ENCODE measurements at places on chromosomes 1 and 21.
A peak's percentile ranks its signal among the peaks of the same experiment; 100 is the strongest.

DNA sequence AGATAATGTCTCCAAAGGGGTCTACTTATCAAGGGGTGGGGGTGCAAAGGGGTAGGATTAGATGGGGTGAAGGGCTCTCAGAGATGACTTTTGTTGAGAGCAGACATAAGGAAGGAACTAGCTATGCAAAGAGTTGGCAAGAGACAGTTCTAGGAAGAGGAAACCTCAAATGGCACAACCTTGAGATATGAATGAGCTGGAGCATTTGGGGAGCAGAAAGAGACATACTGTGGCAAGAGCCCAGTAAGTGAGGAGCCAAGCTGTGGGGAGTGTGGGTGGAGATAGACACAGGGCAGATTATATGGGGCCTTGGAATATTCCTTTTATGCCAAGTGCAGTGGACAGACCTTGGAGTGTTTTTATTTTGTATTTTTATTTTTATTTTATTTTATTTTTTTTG is 84.8 kb upstream of the BTG3 start:
- H3K36me3 ChIP-seq, result no peaks in the 10 kb centered on the region
- no peak overlapping the region for H3K4me3 ChIP-seq
- no peaks in the 10 kb centered on the region for H3K4me1 ChIP-seq
- no peaks in the 10 kb centered on the region for H3K27me3 ChIP-seq

DNA sequence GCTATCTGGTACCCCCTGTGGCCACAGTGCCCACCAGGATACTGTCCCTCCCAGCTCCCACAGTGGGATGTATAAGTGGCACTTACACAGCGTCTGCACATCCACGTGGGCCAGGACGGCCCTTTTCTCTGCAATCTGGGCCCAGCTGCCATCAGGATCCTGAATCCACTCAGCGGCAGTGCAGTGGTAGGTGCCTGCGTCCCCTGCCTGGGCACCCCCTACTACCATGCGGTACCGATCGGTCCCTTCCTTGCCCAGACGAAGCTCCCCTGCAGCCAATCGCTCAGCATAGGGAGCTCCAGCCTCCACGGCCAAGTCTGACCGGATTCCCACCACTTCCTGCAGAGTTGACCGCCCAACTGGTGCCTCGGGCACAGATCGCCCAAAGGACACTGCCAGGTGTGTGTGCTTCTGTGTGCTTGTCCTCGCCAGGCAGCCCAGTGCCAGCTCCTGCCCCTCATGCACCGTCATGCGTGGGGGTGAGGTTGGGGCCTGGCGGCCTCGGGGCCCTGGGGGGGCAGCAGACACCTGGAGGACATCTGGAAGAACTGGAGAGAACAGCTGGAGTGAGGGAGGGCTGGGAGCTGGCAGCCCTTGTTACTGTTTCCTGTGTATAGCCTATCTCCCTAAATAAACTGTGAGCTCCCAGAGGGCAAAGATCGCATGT is 4.7 kb downstream of the IGSF8 start:
- no peak overlapping the region for H3K4me3 ChIP-seq
- H3K4me1 ChIP-seq, result peaks cover 24% of the 10 kb centered on the region
- no peaks in the 10 kb centered on the region for H3K27me3 ChIP-seq

DNA sequence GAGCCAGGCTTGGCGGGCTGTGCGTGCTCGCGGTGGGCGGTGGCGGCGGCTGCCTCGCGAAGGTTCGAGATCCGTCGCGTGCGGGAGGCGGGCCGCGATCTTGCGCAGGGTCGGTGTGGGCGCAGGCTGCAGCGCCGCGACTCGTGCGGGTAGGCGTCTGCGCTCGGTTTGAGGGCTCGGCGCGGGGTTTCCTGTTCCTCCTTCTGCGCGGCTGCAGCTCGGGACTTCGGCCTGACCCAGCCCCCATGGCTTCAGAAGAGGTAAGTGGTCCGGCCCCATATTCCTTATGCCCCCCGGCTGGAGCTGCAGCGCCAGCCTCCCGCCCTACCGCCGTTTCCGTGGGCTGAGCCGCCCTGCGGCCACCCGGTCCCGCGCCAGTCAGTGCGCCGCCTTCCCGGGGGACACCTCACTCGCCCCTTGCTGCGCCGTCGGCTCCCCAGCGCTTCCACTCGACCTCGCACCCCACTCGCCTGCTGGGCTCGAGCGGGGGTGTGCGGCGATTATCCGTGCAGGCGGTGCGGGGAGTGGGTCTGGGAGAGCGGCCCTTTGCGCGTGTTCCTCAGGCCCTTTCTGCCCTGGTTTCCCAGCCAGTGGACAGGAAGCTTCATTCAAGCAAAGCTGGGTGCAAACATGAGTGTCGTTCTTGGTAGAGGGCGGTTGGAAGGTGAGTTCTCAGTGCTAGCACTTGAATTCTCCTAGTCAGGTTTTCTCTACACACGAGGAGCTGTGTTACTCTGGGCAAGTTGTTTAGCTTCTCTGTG is at the start of gene CACYBP:
CACYBP (plus strand) TSS at position 12 of the 761 bp plus-strand sequence; CDS start at position 246, 234 bp downstream.
- no peaks in the 10 kb centered on the region for H3K27me3 ChIP-seq
- DNase-seq, result peak; percentile 93

DNA sequence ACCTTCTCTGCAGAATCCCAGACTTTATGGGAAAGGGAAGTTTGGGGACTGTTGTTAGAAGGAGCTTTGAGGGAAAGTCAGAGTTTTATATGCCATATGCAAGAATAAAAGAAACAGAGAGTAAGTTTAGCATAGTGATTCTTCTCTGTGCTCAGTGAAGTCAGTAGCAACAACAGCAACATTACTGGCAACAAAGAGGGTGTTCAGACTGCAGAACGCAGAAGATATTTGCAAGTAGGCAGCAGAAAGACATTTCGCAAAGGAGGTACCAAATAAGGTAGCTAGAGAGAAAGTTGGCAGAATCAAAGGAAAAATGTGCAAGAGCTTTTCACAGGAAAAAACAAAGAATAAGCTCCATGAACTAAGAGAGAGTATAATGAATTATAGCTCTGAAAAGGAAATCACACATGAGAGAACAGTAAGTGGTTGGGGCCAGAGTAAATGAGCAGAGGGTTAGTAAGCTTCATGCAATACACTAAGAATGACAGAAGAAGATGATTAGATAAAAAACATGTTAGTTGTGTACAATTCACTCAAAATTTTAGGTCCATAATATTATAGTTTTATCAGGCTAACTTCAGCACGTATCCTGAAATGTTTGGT is 98.1 kb downstream of the NEGR1 start:
- H3K4me1 ChIP-seq, result no peaks in the 10 kb centered on the region
- no peaks in the 10 kb centered on the region for H3K27me3 ChIP-seq

DNA sequence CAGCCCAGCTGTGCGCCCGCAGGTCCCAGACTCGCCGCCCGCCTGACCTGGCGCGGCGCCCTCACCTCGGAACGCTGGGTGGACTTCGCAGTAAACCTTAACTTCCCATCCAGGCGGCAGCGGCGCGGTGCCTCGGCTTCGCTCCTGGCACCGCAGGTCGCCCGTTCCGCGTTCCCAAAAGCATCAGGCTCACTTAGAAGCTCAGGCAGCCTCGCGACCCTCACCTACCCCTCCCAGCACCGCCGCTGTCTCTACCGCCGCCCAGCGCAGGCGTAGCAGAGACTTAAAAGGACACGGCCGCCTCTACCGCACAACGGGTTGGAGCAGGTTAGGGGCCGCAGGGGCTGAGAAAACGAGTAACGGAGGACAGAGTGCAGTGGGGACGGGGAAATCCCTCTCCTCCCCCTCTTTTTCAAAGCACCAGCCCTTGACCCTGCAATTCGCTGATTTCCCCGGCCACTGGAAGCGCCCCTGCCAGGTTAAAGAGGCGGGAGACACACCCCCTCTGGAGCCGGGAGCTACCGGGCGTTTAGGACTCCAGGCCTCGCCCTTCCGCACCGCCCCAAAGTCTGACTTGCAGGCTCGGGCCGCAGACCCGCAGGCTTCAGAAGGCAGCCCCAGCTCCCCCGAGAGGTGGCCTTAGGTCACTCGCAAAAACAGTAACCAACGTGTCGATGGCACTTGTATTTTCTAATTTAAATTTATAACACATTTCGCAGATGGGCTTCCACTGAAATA is 328.5 kb downstream of the FAM72C start:
- H3K4me1 ChIP-seq, result no peaks in the 10 kb centered on the region
- no peak for DNase-seq
- no peaks in the 10 kb centered on the region for H3K27me3 ChIP-seq
- no peak overlapping the region for H3K4me3 ChIP-seq

- peaks cover 35% of the 10 kb centered on the region for H3K36me3 ChIP-seq
- no peaks in the 10 kb centered on the region for H3K27me3 ChIP-seq
- no peak overlapping the region for H3K27ac ChIP-seq
- H3K4me1 ChIP-seq, result no peaks in the 10 kb centered on the region
- DNase-seq, result no peak
Observed at GRCh38 chr1:186404454-186405051, 28.9 kb downstream of the ODR4 start.

DNA sequence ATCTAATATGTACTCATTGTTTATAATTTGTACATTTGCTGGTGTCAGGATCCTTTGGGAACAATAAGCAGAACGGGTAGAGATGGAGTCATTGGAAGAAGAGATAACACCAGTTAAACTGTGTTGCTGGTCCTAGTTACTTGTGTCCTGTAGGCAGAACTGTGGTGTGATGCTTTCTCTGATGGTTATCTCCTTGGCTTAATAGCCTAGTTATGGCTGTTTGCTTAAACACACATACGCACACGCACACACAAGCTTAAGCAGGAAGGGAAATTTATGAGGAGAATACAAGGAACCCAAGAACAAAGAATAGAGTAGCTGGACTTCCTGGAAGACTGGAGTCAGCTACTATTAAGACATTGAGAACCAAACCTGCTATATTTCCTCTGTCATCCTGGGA is 5.7 kb upstream of the PKN2 start:
- peaks cover 10% of the 10 kb centered on the region for H3K4me1 ChIP-seq
- H3K4me3 ChIP-seq, result no peak overlapping the region
- no peak for DNase-seq
- no peaks in the 10 kb centered on the region for H3K36me3 ChIP-seq
- no peak overlapping the region for H3K27ac ChIP-seq

GRCh38 chr1:114524944-114525343 is 13.9 kb upstream of the TRIM33 start:
- H3K27me3 ChIP-seq, result no peaks in the 10 kb centered on the region
- H3K4me3 ChIP-seq, result no peak overlapping the region
- no peak overlapping the region for H3K27ac ChIP-seq
- no peaks in the 10 kb centered on the region for H3K36me3 ChIP-seq
- DNase-seq, result no peak
- H3K4me1 ChIP-seq, result no peaks in the 10 kb centered on the region

- H3K27ac ChIP-seq, result no peak overlapping the region
- no peak for DNase-seq
- H3K36me3 ChIP-seq, result no peaks in the 10 kb centered on the region
- H3K27me3 ChIP-seq, result no peaks in the 10 kb centered on the region
- no peak overlapping the region for H3K4me3 ChIP-seq
Observed at GRCh38 chr1:32494196-32494595, 29.3 kb downstream of the ZBTB8B start.

DNA sequence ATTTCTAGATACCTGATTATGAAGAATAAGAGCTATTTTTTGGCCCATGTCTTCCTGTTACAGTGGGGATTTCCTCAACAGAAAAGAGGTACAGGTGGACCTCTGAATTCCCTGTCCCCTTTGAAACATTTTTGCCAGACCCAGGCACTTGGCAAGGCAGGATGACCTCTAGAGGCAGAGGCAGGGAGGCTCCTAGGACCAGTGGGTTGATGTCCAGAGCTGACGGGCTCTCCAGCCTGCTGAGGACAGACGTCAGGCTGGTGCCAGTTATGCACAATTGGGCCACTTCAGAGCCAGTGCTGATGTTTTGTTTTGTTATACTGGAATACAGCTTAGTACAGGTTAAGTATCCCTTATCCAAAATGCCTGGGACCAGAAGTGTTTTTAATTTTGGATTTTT is 18.5 kb upstream of the A3GALT2 start:
- peak overlapping the region; percentile 20 for H3K4me3 ChIP-seq
- no peak for DNase-seq
- H3K27me3 ChIP-seq, result no peaks in the 10 kb centered on the region
- H3K36me3 ChIP-seq, result no peaks in the 10 kb centered on the region

- peaks cover 58% of the 10 kb centered on the region for H3K4me1 ChIP-seq
- H3K36me3 ChIP-seq, result no peaks in the 10 kb centered on the region
- no peak overlapping the region for H3K4me3 ChIP-seq
- no peaks in the 10 kb centered on the region for H3K27me3 ChIP-seq
Observed at GRCh38 chr1:3465935-3466321, 11.5 kb downstream of the ARHGEF16 start.

GRCh38 chr1:36584874-36585453 is 102.3 kb upstream of the CSF3R start:
- no peak overlapping the region for H3K27ac ChIP-seq
- no peaks in the 10 kb centered on the region for H3K36me3 ChIP-seq
- no peak for DNase-seq
- no peaks in the 10 kb centered on the region for H3K27me3 ChIP-seq

DNA sequence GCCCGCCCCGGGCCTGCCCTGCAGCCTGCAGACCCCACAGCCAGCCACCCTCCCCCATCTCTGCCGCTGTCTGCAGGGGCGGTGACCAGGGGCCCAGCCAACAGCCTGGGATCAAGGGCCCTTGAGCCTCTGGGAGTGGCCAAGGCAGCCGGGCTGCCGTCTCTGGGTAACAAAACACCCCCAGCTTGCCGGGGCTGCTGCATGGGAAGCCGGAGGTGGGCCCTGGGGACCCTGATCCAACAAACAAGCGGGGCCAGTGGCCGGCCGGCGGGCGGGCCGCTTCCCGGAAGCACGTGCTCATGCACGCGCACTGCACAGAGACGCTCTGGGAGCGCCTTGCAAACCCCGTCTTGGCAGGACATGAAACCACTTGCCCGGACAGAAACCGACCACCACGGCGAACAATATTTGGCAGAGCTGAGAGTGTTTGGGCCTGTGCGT is 13.2 kb downstream of the MEGF6 start:
- H3K4me1 ChIP-seq, result peaks cover 15% of the 10 kb centered on the region
- no peaks in the 10 kb centered on the region for H3K27me3 ChIP-seq
- no peak overlapping the region for H3K27ac ChIP-seq
- no peak for DNase-seq

DNA sequence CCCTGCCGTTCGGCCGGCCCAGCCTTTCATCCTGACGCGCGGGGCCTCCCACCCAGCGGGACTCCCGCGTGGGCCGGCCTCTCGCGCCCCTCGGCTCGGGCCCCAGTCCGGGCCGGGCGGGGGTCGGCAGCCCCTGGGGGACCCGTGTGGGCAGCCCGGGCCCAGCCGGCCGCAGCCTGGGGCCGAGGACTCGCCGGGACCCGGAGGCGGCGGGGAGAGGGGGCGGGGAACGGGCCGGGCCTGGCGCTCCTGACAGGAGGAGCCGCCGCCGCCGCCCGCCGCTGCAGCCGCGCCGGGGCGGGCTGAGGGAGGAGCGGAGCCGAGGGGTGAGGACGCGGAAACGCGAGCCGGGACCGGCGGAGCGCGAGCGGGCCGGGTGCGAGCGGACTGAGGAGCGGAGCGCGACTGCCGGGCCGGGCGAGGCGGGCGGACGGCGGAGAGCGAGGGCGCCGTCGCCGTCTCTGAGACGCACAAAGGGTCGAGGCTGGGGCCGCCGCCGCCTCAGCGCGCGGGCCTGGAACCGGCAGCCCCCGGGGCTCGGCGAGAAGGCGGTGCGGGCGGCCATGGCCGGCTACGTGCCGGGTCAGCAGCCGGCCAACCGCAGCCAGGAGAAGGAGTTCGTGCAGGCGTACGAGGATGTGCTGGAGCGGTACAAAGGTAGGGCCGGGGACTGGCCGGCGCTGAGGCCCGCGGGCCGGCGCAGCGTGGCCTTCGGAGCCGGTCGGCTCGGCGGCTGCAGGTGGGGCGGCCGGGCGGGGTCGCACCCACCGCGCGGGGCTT is 79.1 kb downstream of the NDUFS5 start:
- H3K27ac ChIP-seq, result peak overlapping the region; percentile 96
- peak overlapping the region; percentile 75 for H3K4me3 ChIP-seq
- DNase-seq, result no peak
- H3K4me1 ChIP-seq, result peaks cover 69% of the 10 kb centered on the region

- no peaks in the 10 kb centered on the region for H3K36me3 ChIP-seq
- DNase-seq, result no peak
- H3K27ac ChIP-seq, result no peak overlapping the region
Observed at GRCh38 chr21:30979054-30979453, 59.2 kb downstream of the KRTAP19-8 start.

Data from vagina (tissue), 2 donors.